ENCODE measurements at places on chromosomes 3 and 15.

DNA sequence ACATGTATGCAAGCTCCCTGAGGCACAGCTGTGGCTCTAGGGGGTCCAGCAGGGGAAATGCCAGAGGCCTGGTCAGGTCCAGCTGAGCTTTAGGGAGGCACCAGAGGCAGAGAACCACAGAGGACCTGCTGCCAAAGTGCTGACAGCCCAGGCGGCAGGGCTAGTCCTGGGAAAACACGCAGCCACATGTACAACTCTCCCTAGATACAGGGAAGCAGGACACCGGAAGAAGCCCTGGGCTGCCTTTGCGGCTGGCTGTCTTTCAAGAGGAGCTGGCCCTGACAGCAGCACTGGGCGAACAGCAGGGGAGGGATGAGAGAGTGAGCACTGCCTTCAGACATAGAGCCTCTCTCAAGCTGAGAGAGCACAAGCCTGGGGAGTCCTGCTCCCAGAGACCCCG lies 40.7 kb downstream of the RFT1 start:
- DNase-seq, result no peak

- no peak for DNase-seq
Observed at GRCh38 chr3:100927775-100928174, 65.4 kb downstream of the ABI3BP start.

- DNase-seq, result no peak
Observed at GRCh38 chr3:127395663-127396355, 108.0 kb upstream of the PRR20G start.

DNA sequence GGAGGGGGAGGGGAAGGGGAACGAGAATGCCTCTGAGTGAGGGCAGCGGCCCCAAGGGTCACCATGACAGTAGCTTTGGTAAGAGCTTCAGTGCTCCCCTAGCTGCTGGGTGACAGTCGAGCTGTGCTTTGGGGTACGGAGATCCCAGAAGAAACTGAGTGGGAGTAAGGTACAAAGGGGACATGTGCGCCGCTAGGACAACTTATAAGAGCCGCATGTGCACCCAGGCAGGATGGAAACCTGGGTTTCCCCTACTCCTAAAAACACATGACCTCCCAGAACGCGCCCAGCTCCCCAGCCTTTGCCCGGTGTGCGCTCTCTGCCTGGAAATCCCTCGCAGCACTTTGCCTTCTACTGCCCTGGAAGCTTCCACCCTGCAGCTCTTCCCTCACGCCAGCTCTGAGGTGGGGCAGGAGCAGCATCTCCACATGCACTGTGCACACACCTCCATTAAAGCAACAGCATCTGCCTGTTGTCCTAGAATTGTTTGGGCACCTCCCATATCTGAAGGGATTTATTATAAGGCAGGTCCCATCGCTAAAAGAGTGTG lies 232.2 kb downstream of the ADAMTS17 start:
- DNase-seq, result no peak

- DNase-seq, result no peak
Observed at GRCh38 chr15:79981831-79982455, 10.9 kb upstream of the BCL2A1 start.

- no peak for DNase-seq
Observed at GRCh38 chr3:195260280-195260905, 10.6 kb downstream of the XXYLT1 start.

GRCh38 chr3:8777201-8777977 lies 8.0 kb upstream of the OXTR start:
- no peak for DNase-seq

GRCh38 chr3:99394831-99395778 lies 243.3 kb upstream of the COL8A1 start:
- no peak for DNase-seq

- no peak for DNase-seq
Observed at GRCh38 chr3:166285001-166285400, 447.8 kb upstream of the BCHE start.

- DNase-seq, result no peak
Observed at GRCh38 chr3:117272274-117272673, 562.7 kb downstream of the TUSC7 start.

- DNase-seq, result no peak
Observed at GRCh38 chr3:171190668-171191067, 164.1 kb upstream of the SLC2A2 start.

DNA sequence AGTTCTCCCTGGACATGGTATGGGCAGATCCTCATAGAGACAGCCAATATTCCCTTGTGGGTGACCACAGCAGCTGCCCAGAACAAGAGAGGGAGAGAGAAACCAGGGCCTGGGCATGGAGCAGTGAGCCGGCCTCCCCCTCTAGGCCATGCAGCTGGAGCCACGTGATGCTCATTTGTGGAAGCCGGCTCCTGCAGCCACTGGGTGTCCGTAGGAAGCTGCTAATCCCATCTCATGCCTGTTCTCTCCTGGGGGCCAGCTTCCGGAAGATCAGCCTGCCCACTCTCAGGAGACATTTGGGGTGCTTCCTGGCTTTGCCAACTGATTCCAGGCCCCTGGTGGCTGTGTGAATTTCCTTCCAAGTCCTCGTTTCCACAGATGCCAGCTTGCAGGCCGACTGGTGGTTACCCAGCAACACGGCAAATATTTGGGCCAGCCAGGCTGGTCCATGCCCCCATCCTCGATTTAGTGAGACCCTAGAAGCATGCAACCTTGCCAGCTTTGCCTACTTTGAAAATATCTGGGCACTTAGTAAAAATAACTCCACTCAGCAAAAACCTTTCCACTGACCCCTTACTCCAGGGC lies 55.3 kb downstream of the LINGO1 start:
- DNase-seq, result peak; percentile 48

GRCh38 chr3:52537726-52538421 lies 1.5 kb downstream of the UQCC5 start:
- no peak for DNase-seq

DNA sequence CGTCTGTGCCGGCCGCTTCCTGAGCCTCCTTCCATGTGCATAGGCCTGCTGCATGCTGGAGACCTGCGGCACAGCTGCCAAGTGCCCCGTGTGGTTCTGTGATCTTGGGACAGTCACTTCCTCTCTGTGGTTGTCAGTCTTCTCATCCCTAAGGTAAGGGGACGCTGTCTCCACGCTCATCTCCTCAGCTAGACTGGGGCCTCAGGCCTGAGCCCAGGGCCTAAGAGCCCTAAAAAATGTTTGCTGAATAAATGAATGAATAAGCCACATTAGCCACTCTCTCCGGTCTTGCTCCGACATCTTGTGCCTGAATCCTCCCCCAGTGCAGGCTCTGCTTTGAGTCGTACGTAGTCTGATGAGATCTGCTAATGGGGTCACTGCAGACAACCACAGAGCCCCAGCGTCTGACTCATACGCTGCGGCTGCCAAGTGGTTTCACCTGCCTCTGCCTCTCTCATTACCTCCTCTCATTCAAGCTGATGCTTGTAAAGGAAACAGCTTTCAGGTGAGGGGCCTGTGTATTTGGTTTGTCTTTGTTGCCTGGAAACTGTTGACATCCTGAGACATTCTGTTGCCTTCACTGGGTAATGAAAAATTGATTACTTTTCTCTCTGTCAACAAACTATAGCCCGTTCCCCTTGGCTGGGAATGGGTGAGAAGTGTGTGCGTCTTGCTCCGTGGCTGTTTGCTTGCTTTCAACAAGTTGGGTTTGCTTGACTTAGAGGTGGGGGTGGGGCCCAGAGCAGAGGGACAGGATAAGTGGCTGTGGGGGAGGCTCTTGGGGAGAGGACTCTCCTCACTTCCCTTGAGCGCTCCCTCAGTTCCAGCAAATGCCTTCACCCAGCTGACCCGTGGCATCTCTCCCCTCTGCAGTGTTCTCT lies 15.9 kb downstream of the RPLP1 start:
- DNase-seq, result no peak

DNA sequence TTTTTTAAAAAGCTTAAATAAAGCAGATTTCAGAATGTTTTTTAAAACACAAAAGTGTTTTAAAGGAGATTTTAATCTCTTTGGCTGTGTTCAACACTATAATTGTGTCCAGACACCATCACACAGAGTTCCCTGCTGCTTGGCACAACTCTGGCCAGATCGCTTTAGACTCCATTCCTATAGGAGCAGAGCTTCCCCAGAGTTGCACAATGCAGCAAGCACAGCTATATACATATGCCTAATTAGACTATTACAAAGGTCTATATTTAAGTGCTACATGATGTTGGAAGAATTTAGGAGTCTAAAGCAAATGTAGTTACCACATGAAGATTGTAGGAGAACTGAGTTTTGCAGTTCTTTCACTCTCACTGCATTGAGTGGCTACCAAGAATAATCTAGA lies 11.2 kb downstream of the SLC9A9 start:
- DNase-seq, result no peak

GRCh38 chr3:138933981-138934691 lies 12.8 kb downstream of the FOXL2 start:
- DNase-seq, result no peak

DNA sequence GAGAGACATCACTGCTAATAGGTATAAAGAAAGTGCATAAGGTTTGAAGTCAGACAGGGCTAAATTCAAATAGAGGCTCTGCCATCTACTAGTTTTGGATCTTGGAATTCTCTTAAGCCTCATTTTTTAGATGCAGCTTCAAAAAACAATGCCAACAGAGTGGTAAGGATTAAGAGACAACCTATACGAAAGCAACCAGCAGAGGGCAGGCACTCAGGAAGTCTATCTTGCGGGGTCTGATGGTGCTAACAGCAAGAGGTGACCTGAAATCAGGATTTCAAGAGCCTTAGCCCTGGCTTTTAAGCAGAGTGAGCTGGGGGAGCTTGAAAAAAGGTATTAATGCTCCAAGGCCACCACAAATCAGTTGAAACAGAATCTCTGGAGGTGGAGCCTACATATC lies 40.7 kb downstream of the LDHAL6B start:
- DNase-seq, result peak; percentile 24

- DNase-seq, result no peak
Observed at GRCh38 chr15:67107014-67107812, 41.8 kb downstream of the SMAD3 start.

- DNase-seq, result no peak
Observed at GRCh38 chr3:128280481-128281052, 127.3 kb downstream of the EEFSEC start.

GRCh38 chr3:101381809-101382208 lies 61.4 kb upstream of the IMPG2 start:
- no peak for DNase-seq

DNA sequence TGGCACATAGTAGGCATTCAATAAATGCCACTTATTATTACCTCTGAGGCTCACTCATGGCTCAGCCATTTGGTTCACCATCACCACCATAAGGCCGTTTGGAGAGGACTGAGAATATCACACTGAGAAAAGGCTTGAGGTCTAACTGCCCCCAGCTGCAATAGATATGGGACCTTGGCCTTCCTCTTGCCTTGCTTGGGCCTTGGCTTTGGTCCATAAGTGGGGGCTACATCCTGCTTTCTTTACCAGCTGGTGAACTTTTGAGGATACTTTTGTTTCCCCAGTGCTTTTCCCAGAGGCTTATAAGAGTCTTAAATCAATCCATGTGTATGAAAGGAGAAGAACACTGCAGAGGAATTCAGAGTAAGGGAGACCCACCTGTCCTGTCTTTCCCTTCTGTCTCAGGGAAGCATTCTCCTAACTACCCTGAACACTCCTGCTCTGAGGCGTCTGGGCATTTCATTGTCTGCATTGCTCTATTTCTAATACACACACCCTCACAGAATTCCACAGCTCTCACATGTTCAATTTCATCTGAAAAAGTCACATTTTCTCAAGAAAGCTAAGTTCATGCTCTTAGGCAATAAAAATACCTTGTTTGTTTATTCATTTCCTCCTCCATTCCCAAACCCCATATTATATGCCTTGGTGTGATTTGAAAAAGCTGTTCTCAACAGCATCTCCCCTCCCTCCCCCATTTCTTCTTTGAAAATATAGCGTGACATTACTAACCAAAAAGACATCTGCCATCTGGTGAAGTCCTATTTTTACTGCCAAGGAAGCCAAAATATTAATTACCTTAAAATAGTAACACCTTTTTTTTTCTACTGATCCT lies 22.5 kb upstream of the KCNMB2 start:
- no peak for DNase-seq

GRCh38 chr3:149481056-149481455 lies 6.6 kb downstream of the TM4SF4 start:
- no peak for DNase-seq

DNA sequence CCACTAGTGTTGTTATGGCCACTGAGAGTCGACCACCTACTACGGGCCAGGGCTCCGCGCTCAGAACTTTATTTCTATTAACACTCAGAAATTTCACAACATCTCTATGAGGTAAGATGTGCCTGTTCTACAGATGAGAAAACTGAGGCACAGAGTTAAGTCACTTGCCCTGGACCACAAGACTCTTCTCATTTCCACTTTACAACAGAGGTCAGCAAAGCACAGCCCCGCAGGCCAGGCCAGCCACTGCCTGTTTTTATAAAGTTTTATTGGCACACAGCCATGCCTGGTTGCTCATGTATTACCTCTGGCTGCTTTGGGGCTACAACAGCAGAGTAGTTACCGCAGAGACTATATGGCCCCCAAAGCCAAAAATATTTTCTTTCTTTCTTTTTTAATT lies 503.6 kb downstream of the SHQ1 start:
- no peak for DNase-seq

- no peak for DNase-seq
Observed at GRCh38 chr3:29649815-29650547, 369.1 kb downstream of the RBMS3 start.

GRCh38 chr15:60507596-60508424 lies 28.9 kb upstream of the ICE2 start:
- DNase-seq, result no peak

GRCh38 chr15:73865904-73866303 lies 7.5 kb upstream of the TBC1D21 start:
- DNase-seq, result no peak
